ENCODE measurements at places on chromosomes 1 and 21.
A peak's percentile ranks its signal among the peaks of the same experiment; 100 is the strongest.

DNA sequence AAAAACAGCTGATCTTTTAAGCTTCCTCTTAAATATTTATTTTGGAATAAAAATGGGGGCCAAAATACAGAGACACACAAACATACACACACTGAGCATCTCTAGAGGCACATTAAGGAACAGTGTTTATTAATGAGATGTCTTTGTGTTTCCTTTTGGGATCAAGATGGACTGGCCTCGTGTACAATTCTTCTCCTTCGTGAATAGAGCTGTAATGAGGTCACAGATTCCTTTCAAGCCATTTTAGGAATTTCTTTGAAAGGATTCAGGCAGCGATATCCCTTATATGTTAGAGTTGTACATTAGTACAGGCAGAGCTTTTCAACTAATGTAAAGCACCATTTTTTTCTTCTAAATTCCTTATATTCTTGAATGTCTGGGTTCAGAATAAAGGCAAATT is 295.7 kb downstream of the CHRM3 start:
- no peak for DNase-seq

- DNase-seq, result no peak
Observed at GRCh38 chr21:32308696-32309095, 10.0 kb downstream of the MRAP start.

DNA sequence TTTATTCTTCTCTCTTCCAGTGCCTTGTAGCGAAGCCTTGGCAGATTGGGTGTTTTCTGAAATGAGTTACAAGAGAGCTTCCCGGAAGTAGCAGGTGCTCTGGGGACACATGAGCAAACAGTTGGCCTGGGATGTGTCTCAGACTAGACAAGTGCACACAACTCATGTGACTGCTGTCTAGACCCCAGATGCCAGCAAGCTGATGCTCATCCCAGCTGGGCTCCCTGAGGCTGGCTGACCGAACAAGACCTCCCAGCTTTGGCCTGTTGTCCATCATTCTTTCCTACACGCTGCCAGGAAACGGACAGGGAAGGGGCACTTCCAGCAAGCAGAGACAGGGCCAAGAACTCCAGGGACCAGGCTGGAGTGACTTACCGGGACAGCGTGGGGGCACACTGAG is 18.7 kb upstream of the CSF1 start:
- no peak for DNase-seq

DNA sequence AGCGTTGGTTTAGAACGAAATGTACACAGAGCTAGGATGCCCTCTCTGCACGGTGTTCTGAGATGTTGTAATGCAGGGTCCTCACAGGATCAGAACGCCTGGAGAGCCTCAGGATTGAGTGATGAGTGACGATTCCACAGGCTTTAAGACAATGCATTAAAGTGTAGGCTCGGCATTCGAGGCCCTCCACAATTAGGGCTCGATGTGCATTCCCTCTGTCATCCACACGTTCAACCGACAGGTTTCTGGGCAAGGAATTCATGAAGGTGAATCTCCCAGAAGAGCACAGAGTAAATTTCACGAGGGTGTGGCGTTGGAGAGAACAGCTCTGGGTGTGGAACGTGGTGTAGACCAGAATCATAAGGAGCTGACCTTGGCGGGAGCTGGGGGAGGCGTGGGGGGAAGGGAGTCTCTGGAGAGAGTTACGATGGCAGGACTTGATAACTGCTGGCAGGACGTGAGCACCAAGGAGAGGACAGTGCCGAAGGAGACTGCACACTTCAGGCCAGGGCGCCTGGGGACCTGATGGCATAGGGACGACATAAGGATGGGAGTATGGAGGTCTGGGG is 51.0 kb upstream of the EFHD2 start:
- no peak for DNase-seq

GRCh38 chr1:168217664-168218063 is 8.1 kb upstream of the SFT2D2 start:
- DNase-seq, result no peak

DNA sequence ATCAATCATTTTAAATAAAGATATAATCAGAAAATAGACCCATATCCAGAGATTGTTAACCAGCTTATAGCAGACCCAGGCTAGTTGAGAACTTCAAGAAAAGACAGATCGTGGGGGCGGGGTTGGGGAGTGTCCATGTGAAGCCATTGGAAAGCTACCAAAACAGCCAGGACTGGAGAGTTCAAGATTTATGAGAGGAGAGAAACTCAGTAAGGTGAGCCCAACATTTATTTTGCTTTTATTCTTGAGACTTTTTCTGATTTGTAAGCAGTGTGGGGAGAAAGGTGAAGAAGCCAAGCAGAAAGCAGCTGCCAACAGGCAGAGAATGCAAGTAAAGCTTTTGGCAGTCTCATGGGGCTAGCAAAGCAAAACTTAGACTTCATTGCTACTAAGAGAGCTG is 179.9 kb downstream of the VPS13D start:
- no peak for DNase-seq

GRCh38 chr21:38384675-38385426 is 113.4 kb downstream of the ERG start:
- DNase-seq, result no peak

DNA sequence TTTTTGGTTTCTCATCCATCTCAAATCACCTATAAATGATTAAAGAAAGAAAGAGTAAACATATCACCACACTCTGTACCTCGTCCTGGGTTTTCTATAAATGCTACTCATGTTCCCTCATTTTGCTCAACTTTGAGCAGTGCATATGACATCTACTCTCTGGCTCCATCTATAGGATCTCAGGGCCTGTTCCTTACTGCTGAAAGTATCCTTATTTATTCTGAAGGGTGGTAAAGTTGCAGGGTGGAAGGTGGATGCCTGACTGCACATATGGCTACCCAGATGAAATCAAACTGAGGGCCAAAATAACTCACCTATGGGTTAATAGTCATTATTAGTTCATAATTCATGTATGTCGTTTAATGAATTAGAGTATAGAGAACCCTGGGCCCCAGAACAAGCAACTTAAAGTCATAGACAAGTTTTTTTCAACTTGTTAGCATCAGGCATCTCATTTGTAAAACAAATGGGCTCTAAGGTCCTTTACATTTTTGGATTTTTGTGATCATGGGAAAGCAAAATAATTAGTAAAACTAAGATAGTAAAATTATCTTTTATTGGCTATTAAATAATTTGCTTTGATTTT is 46.5 kb downstream of the NCF2 start:
- peak; percentile 56 for DNase-seq

GRCh38 chr1:10615332-10615731 is 140.6 kb downstream of the PEX14 start:
- DNase-seq, result no peak

DNA sequence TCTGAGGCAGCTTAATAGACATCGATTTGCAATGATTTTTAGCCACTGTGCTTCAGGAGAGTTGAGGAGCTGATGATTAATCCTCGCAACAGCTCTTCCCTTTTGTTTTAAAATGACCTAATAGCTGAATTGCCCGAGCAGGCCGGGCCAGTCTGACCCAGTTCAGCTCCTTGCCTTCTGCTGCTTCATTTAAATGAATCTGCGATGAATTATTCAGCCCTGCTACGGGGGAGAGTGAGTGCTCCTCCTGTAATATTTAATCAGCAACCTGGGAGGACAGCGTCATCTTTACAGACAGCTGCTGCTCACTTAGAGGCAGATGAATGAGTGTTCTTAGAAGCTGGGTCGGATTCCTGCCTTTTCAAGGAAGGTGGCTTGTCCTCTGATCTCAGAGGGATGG is 325.1 kb downstream of the CAMTA1 start:
- no peak for DNase-seq

DNA sequence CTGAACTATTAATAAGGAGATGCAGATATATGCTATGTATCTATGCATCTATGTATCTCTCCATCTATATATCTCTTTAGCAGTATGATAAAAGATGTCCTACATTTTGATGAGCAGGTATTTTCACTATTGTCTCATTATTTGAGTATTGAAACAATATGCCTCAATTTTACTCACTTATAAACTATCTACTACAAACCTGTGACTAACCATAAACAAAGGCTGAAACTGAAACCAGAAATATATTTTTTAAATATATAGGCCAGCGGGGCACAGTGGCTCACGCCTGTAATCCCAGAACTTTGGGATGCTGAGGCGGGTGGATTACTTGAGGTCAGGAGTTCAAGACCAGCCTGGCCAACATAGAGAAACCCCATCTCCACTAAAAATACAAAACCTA is 22.0 kb downstream of the EIF4G3 start:
- no peak for DNase-seq

- no peak for DNase-seq
Observed at GRCh38 chr1:183831311-183831710, 26.4 kb downstream of the RGL1 start.

DNA sequence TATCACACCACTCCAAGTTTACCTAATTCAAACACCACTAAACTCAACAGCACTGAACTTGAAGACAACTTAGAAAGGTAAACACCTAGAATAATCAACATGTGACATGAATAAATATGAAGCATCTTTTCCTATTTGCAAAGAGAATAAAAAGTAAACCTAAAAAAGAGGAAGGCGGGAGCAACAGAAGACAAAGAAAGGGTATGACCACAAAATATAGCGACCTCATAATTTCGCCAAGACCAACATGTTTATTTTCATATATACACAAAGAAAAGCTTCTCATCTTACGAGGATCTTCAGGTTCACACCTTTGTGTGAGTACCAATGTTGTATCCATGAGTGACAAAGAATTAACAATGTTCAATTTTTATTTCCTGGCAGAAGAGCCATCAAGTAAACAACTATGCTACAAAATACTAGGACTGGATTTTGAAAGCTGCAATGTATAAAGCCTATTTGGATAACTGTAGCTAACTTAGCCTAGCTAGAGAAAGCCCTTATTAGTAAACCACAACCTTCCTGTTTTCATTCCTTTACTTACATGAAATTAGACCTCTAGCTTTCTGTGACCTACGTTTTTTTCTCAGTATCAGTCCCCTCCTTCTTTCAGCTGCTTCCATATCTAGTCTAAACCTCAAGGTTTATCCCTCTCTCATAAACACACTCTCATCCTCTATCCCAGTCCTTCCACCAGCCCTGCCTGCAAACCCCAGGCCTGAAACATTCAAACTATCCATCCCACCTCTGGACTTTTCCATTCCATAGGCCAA is 21.3 kb upstream of the PHTF1 start:
- DNase-seq, result no peak

- no peak for DNase-seq
Observed at GRCh38 chr21:32777269-32777668, 5.7 kb upstream of the PAXBP1 start.

- no peak for DNase-seq
Observed at GRCh38 chr1:14538335-14538734, 60.1 kb upstream of the KAZN start.

GRCh38 chr1:39574646-39575045 is 1.9 kb downstream of the PABPC4 start:
- DNase-seq, result peak; percentile 14

Measured in cardiac muscle cell (in vitro differentiated cells and primary cell).